Osteocyte (in vitro differentiated cells): ENCODE measurements at places on chromosomes 7 and 10.

GRCh38 chr7:156668130-156668741 lies 27.7 kb downstream of the RNF32 start:
- H3K4me3 ChIP-seq, result no peak overlapping the region
- no peaks in the 10 kb centered on the region for H3K4me1 ChIP-seq
- H3K36me3 ChIP-seq, result no peaks in the 10 kb centered on the region
- no peaks in the 10 kb centered on the region for H3K27me3 ChIP-seq
- no peak overlapping the region for H3K27ac ChIP-seq
- no peak for DNase-seq

- no peak overlapping the region for H3K4me3 ChIP-seq
- no peaks in the 10 kb centered on the region for H3K27me3 ChIP-seq
- H3K27ac ChIP-seq, result no peak overlapping the region
These were observed 171.1 kb downstream of the JCAD start for GRCh38 chr10:29888321-29888720.

- peaks cover 9% of the 10 kb centered on the region for H3K4me1 ChIP-seq
- DNase-seq, result no peak
- H3K36me3 ChIP-seq, result no peaks in the 10 kb centered on the region
- no peak overlapping the region for H3K27ac ChIP-seq
- peaks cover 36% of the 10 kb centered on the region for H3K27me3 ChIP-seq
- no peak overlapping the region for H3K4me3 ChIP-seq
These were observed 162.2 kb downstream of the RAPGEF5 start for GRCh38 chr7:22194658-22195273.

DNA sequence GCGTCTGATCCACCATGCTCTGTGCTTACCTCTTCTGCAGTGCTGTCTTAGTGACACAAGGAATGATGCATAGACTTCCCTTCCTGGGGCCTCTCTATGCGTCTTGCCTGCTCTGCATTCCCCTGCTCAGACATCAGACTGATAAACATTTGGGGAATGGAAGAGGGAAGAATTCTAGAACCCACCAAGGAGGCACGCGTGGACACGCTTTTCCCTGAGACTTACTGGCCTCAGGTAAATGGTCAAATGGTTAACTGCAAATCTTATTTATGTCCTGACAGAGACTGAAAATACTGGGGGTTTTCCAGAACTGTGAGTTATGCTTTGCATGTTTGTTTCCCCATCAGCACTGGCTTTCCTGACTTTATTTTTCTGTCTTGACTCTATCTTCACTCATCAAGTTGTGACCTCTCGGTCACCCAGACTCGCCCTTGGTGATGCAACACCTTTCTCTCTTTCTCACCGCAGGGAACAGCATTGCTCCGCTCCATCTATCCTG lies 285.9 kb upstream of the FZD8 start:
- no peaks in the 10 kb centered on the region for H3K27me3 ChIP-seq
- no peak overlapping the region for H3K4me3 ChIP-seq
- no peaks in the 10 kb centered on the region for H3K36me3 ChIP-seq
- H3K4me1 ChIP-seq, result peaks cover 41% of the 10 kb centered on the region
- no peak for DNase-seq

DNA sequence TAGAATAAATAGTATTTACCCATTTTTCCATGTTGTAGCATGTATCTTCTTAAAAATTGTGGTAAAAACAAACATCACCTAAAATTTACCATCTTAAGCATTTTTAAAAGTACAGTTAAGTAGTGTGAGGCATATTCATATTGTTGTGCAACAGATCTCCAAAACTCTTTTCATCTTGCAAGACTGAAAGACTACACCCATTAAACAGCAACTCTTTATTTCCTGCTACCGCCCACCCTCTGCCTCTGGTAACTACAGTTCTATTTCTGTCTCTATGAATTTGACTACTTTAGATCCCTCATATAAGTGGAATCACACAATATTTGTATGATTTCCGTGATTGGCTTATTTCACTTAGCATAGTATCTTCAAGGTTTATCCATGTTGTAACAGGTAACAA lies 40.0 kb upstream of the AGBL3 start:
- H3K27ac ChIP-seq, result peak overlapping the region; percentile 42
- H3K36me3 ChIP-seq, result peaks cover 70% of the 10 kb centered on the region
- H3K4me3 ChIP-seq, result no peak overlapping the region
- H3K27me3 ChIP-seq, result no peaks in the 10 kb centered on the region

DNA sequence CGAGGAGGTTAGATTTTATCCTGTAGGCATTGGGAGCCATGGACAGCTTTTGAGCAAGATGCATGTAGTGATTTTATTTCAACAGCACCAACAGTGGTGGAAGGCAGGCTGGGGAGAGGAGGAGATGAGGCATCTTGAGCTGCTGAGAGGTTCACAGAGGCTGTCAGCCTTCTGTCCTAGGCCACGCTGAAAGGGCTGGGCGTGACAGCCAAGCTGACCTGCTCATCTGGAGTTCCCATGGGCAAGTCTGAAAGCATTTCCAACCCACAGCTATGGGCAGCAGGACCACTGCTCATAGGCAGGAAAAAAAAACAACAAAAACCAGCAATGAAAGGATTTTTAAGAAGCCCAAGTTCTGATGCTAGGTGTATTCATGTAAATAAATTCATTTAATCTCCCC lies 7.7 kb downstream of the NEURL1 start:
- H3K36me3 ChIP-seq, result no peaks in the 10 kb centered on the region
- peaks cover 36% of the 10 kb centered on the region for H3K4me1 ChIP-seq
- H3K4me3 ChIP-seq, result no peak overlapping the region
- H3K27ac ChIP-seq, result no peak overlapping the region
- peaks cover 32% of the 10 kb centered on the region for H3K27me3 ChIP-seq

DNA sequence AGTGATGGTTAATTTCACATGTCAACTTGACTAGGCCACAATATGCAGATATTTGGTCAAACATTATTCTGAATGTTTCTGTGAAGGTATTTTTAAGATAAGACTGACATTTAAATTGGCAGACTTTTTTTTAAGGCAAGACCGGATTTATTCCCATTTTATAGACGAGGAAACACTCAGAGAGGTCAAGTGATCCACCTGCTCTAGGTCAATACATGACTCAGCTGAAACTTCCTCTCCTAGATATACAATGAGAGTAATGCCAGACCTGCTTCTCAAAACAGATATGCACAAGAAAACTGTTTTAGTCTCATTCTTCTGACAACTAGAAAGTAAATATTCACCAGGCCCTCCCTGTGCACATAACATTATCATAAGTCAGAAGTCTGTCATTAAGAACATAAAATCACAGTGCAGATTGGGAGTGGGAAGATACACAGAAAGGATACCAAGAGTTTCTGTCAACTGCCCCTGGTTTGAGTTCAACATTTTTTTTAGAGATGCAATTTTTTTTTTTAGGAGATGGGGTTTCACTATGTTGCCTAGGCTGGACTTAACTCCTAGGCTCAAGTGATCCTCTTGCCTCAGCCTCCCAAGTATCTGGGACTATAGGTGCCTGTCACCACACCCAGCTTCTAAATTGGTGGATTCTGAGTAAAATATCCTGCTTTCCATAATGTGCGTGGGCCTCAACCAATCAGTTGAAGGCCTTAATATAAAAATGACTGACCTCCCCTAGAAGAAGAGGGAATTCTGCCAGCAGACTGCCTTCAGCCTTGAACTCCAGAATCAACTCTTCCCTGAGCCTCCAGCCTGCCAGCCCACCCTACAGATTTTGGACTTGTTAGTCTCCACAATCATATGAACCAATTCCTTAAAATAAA lies 121.4 kb downstream of the ZFAND4 start:
- no peak for DNase-seq
- no peaks in the 10 kb centered on the region for H3K27me3 ChIP-seq
- peaks cover 2% of the 10 kb centered on the region for H3K4me1 ChIP-seq
- H3K4me3 ChIP-seq, result no peak overlapping the region
- no peaks in the 10 kb centered on the region for H3K36me3 ChIP-seq
- H3K27ac ChIP-seq, result no peak overlapping the region

DNA sequence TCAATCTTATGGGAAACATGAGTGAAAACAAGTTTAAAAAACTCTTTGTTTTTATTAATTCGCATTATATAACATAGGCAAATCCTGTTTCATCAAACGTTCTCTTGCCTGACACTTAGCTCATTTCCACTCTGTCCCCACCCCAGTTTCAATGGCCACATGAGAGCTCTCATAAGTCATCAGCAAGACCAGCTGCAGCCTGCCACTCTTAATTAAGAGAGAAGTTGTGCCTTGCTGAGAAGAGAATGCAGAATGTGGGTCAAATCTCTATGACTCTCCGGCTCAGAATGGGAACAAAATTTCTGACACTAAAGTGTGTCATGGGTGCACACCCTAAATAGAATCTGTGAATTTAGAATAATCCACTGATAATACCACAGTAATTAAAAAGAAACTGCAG lies 39.6 kb downstream of the ASAH2 start:
- H3K4me3 ChIP-seq, result no peak overlapping the region
- no peaks in the 10 kb centered on the region for H3K36me3 ChIP-seq
- no peaks in the 10 kb centered on the region for H3K4me1 ChIP-seq
- no peak overlapping the region for H3K27ac ChIP-seq
- no peak for DNase-seq

- H3K36me3 ChIP-seq, result no peaks in the 10 kb centered on the region
These were observed 132.0 kb upstream of the MDFIC start for GRCh38 chr7:114789871-114790311.

DNA sequence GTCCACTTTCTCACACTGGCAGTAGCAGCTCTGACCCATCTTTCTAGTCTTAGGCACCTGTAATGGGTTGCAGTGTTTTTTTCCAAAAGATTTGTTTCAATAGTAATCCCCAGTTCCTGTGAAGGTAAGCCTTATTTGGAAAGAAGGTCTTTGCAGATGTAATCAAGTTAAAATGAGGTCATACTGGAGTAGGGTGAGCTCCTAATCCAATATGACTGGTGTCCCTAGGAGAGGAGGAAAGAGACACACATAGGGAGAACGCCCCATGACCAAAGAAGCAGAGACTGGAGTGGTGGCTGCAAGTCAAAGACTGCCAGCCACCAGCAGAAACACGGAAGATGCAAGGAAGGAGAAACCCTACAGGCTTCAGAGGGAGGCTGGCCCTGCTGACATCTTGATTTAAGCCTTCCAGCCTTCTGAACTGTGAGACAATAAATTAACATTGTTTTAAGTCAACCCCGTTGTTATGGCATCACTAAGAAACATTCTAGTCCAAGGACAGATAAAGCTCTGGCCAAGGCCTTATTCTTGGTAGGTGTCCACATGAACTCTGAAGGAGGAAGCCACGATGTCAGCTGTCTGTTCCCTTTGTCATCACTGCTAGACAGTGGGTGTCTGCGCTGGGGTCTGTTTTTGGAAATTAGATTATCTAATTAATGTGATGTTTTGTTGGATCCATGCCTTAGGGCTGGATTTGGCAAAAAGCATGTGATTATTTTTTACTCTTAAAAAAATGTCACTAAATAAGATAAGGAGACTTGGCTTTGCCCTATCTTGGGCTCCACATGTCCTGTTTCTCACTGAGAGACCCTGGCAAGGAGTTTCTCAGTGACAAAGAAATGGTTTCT lies 214.9 kb downstream of the KCNMA1 start:
- H3K4me1 ChIP-seq, result peaks cover 34% of the 10 kb centered on the region
- no peak overlapping the region for H3K4me3 ChIP-seq
- no peaks in the 10 kb centered on the region for H3K36me3 ChIP-seq
- no peaks in the 10 kb centered on the region for H3K27me3 ChIP-seq
- H3K27ac ChIP-seq, result no peak overlapping the region

DNA sequence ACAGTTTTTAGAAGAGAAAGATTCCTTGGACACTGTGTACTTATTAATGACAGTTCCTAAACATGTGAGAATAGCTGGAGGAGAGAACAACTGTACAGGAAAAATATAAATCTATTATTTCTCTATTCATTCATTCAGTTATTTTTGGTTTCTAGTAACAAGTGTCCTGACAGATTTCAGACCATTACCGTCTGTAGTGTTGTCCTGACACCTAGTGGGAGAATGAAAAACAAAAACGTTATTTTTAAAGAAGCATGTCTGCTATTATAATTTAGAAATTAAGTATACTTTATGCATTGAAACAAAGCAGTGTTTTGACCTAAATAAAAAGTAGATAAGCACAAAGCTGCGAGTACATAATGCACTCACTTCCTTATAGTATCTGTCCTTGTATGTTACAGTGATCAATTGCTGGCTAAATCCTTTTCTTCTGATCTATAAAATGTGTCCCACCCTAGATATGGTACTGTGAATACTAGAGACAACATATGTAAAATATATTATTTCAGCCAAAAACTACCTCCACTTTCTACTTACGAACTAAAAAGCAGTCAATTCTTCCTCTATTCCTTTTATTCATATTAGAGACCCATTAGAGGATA lies 575.6 kb downstream of the ARL4A start:
- no peaks in the 10 kb centered on the region for H3K36me3 ChIP-seq
- H3K27me3 ChIP-seq, result peaks cover 21% of the 10 kb centered on the region
- H3K4me1 ChIP-seq, result no peaks in the 10 kb centered on the region
- no peak for DNase-seq

- H3K4me3 ChIP-seq, result no peak overlapping the region
- DNase-seq, result no peak
- H3K27me3 ChIP-seq, result no peaks in the 10 kb centered on the region
- H3K4me1 ChIP-seq, result no peaks in the 10 kb centered on the region
- H3K36me3 ChIP-seq, result no peaks in the 10 kb centered on the region
These were observed 238.4 kb upstream of the MKI67 start for GRCh38 chr10:128364631-128365030.

DNA sequence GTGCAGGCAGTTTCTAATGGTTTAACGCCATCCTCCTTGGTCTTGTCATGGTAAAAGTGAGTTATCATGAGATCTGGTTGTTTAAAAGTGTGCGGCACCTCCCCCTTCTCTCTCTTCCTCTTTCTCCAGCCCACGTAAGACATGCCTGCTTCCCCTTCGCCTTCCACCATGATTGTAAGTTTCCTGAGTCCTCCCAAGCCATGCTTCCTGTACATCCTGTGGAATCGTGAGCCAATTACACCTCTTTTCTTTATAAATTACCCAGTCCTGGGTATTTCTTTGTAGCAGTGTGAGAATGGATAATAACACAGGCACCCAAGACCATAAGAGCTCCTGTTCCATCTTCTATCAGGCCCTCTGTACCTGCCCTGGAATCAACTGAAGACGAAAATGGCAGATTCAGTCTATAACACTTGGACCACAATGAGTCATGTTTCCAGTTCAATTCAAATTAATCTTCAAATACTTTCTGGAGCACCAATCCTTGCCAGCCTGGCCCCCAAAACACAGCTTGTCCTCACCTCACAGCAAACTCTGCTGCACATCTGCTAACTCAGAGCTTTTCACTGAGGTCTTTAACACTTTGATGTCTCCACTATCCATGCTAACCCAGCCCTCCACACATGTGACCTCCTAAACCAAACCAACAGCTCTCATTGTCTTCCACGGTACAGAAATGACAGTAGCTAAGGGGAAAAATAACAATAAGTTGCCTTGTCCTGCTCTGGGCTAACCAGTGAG lies 73.2 kb downstream of the SFMBT2 start:
- H3K36me3 ChIP-seq, result no peaks in the 10 kb centered on the region
- no peak for DNase-seq
- H3K27ac ChIP-seq, result no peak overlapping the region
- H3K4me1 ChIP-seq, result no peaks in the 10 kb centered on the region
- H3K27me3 ChIP-seq, result no peaks in the 10 kb centered on the region
